Uterus (tissue), 4 donors: ENCODE measurements at places on chromosomes 1 and 21. TPM values are rescaled to one million over a fixed set of nuclear protein-coding genes. Genes with fewer than 3 reads are reported as not detected.

The LAMB3 gene
- total RNA-seq, result not detected

The MATN1 gene
- 0.46 TPM for total RNA-seq

The GPR3 gene
- total RNA-seq, result not detected

- no peak for DNase-seq
These were observed 12.7 kb downstream of the C1QB start for GRCh38 chr1:22665752-22666151.

- no peak for DNase-seq
These were observed 19.7 kb upstream of the CHIA start for GRCh38 chr1:111270771-111271463.

DNA sequence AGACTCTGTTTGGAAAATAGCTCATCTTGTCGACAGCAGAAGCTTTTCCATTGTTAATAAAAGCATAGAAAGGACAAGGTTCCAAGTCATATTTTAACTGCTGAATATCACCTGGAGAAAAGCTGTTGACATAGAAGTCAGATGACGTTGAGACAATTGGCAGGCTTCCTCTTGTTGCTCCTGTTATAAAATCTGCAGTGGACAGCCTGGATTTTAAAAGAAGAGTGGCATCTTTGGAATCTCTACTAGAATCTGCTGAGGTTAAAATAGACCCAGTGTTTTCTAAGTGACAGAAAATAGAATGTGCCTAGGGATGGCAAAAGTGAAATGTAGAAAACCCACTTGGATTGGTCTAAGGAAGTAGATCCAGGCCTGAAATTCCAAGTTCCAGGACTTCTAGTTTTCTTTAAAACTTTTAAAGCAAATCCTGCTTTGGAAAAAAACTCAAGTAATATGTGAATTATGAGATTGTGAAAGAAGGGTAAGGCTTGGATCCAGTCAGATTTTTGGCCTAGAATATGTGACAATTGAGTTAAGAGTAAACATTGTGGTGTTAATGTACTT is 53.6 kb upstream of the NEXN start:
- peak; percentile 67 for DNase-seq

DNA sequence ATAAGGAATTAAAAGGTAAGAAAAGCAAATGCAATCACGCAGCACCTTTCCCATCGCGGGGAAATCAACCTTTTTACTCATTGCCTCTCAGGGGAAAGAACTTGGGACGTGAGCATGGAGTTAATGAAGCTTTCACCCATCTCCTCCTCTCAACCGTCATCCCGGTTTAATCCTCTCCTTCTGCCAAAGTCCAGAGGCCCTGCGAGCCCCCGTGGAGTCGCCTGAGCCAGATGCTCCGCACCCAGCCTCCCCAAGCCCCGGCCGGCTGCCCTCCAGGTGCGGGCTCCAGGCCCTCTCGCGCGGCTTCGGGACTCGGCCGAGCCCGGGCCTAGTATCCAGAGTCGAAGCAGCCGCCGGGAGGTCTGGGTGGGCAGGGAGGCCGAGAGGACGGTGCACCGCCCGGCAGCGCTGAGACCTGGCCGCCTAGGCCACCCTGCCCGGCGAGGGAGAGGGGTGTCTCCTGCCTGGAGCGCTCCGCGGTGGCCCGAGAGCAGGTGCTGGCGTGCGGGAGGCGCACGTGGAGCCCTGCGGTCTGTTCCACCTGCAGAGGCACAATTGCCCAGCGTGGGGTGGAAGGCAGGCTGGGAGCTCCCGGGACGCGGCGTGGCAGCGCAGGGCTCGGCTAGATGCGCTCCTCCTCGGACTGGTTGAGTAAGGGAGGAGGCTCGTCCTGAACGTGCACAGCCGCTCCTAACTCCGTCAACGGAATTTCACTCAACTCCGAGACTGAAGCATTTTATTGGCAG is 218.5 kb downstream of the SDCCAG8 start:
- no peak for DNase-seq

DNA sequence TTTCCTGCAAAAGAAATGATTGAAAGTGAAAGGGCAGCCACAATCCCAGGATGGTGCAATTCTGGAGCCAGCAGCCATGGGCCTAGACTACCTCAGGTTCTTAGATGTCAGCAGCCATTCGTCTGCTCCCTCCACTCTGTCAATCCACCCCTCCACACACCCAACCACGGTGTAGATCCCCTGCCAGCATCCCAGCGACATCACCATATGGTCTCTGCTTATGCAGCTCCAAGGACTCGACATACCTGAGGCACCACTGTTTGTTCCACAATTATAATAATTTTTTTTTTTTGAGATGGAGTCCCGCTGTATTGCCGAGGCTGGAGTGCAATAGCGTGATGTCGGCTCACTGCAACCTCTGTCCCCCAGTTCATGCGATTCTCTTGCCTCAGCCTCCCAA is 6.5 kb downstream of the SYNC start:
- no peak for DNase-seq

- no peak for DNase-seq
These were observed 29.5 kb downstream of the PIK3R3 start for GRCh38 chr1:46102769-46103476.
